Lower leg skin (tissue), 4 donors: ENCODE measurements at places on chromosomes 13 and 19. TPM values are rescaled to one million over a fixed set of nuclear protein-coding genes. Genes with fewer than 3 reads are reported as not detected.
A peak's percentile ranks its signal among the peaks of the same experiment; 100 is the strongest.

CYP2S1 gene
- total RNA-seq, result 1.2 TPM

DNA sequence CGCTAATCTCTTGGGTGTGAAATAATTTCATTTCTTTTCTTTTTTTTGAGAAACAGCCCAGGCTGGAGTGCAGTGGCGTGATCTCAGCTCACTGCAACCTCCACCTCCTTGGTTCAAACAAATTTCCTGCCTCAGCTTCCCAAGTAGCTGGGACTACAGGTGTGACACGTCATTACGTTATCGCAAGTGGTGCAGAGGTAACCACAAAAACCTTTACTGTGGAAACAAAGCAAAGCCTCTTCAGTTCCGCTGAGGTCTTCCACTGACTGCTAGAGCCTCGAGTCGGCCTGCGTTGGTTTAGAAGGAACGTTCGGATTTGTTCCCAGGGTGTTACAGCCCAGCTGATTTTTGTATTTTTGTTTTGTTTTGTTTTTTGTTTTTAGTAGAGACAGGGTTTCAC lies 2.0 kb upstream of the ZNF784 start:
- DNase-seq, result no peak

DNA sequence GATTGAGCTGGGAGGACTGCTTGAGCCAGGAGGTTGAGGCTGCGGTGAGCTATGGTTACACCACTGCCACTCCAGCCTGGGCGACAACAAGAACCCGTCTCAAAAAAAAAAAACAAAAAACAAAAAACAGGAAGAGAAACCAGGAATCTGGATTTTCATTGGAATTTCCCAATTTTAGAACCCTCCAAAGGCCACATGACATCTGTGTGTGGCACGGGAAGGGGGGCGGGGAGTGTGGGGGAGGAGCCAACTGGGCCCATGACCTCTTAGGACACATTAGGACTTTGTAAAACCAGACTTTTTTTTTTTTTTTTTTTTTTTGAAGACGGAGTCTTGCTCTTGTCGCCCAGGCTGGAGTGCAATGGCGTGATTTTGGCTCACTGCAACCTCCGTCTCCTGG lies 21.2 kb upstream of the MYDGF start:
- DNase-seq, result no peak

DNA sequence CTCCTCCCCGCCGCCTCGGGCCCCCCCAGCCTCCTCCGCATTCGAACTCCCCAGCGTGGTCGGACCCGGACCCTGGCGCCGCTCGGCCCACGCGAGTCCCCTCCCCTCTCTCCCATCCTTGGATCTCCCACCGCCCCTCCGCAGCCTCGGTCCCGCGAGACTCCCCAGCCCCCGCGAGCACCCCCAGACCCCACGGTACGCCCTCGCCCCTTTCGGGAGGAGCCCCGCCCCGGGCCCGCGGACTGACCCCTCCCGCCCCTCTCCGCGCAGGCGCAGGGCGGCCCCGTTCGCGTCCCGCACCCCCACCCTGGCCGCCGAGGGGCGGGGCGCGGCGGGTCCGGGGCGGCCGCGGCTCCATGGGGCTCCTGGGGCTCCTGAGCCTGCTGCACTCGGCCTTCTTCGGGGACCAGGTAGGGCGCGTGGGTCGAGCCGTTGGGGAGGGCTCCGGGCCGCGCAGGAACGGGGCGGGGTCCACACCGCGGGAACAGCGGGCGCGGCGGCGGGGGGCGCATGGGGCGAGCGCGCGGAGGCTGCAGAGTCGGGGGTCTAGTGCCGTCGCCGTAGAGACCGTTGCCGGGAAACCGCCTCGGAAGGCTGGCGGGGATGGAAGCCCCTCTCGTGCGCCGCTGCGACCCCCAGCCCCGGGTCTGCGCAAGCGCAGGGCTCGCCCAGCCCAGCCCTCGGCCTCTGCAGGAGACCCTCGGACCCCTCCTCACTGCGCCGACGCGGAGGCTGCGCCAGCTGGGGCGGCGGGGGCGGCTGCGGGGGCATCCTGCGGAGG lies 3.8 kb upstream of the APC2 start:
- no peak for DNase-seq

GRCh38 chr13:26548205-26548765 lies 9.2 kb upstream of the WASF3 start:
- no peak for DNase-seq

DPF1 gene
- not detected for total RNA-seq

DNA sequence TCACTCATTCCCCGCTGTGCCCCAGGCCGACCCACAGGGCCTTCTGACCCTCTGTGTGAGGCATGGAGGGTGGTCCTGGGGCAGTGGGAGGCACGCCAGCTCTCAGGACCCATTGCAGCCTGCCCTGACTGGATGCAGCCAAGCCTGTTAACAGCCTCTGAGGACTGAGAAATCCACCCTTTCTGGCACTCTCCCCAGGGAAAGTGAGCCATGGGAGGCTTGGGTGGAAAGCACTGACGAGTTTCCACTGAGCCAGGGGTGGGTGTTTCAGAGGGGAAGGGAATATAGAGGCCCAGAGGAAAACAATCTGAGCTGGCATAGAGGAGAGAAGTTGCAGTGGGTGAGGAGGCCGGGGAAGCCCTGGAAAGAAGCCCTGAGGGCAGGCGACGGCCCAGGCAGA lies 30.6 kb upstream of the SLC7A10 start:
- no peak for DNase-seq

DNA sequence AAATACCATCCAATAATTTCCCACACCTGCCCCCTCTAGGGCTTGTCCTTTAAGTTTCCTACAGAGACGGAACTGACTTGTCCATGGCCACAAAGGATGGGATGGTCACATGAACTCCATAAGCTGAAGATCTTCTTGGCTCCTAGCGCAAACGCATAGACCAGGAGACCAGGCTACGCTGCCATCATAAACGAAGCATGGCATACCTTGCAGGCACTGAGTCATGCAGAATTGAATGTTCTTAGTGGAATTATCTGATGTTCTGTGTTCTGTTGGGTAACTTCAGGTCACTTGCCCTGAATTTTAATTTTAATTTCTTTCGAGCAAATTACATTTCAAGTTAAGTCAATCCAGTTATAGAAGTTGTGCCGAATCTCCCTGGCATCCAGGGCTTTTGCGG lies 96.4 kb upstream of the STARD13 start:
- no peak for DNase-seq

- DNase-seq, result no peak
Observed at GRCh38 chr13:112376050-112376681, at the start of gene SPACA7. SPACA7 (plus strand) TSS chr13:112376355; CDS start chr13:112376386, 31 bp downstream.

- no peak for DNase-seq
Observed at GRCh38 chr19:4518345-4519171, at the start of gene PLIN4. PLIN4 (minus strand) TSS chr19:4518486; CDS start chr19:4518272, 214 bp downstream.

ZNF296 gene
- 2.4 TPM for total RNA-seq

DNA sequence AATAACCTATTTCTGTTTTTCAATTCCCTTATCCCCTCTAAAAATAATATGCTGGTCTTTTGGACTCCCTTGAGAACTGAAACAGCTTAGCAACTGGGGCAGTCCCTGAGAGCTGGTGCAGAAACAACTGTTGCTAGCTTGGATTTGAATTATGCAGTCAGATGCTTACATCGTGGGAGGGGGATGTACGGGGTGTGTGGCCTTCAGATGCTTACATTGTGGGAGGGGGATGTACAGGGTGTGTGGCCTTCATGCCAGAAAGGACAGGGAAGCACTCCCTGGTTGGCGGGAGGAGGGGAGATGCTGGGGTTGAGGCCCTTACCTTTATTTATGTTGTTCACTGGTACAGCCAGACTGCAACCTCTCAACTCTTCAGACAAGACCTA lies 25.6 kb downstream of the LRCH1 start:
- no peak for DNase-seq

DNA sequence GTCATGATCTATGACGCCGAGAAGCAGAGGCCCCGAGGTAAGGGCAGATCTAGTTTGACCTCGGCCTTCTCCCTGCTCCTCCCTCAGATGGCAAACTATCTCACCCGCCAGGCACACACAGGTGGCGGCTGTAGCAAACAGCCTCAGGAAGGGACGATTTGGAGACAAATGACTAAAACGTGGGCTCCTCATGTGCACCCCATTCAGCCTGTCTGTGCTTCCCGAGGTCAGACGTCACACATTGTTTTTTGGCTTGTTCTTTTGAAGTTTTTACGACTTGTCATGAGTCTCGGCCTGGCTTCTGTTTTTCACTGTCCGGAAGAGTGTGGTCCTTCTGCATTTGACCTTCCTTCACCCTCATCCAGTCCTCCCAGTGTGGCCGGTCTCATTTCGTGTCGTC lies 15.0 kb downstream of the DAZAP1 start:
- DNase-seq, result no peak

DNA sequence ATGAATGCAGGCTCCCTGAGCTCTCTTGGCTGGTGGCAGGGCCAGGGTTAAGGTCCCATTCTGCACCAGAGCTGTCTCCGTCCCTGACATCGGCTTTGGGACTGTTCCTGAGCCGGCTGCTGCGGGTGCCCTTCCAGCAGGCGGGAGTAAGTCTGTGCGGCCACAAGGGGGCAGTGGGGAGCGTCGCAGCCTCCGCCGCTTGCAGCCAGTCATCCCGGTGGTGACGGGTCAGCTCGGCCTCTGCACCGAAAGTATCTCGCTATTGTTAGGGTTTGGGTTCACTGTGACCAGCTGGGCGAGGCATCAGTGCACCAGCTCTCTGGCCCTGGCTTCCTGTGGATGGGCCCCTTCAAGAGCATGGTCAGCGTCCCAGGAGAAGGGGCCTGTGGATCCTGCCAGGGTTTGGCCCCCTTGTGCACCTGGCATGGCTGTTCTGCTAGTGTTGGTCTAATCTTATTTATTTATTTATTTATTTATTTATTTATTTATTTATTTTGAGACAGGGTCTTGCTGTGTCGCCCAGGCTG lies 15.1 kb downstream of the NDUFB7 start:
- DNase-seq, result peak; percentile 93

GRCh38 chr13:87884884-87885283 lies 213.7 kb downstream of the SLITRK5 start:
- DNase-seq, result no peak

- DNase-seq, result no peak
Observed at GRCh38 chr13:45229172-45229571, 28.3 kb upstream of the KCTD4 start.

GRCh38 chr13:33205224-33205623 lies 80.3 kb downstream of the STARD13 start:
- DNase-seq, result no peak

GRCh38 chr13:113585896-113586295 lies 1.3 kb downstream of the TFDP1 start:
- no peak for DNase-seq

GRCh38 chr19:31118287-31118955 lies 230.8 kb downstream of the TSHZ3 start:
- DNase-seq, result peak; percentile 81

CPAMD8 gene
- total RNA-seq, result 14.0 TPM

GRCh38 chr19:46715620-46715974 lies 1.3 kb downstream of the PRKD2 start:
- no peak for DNase-seq

DNA sequence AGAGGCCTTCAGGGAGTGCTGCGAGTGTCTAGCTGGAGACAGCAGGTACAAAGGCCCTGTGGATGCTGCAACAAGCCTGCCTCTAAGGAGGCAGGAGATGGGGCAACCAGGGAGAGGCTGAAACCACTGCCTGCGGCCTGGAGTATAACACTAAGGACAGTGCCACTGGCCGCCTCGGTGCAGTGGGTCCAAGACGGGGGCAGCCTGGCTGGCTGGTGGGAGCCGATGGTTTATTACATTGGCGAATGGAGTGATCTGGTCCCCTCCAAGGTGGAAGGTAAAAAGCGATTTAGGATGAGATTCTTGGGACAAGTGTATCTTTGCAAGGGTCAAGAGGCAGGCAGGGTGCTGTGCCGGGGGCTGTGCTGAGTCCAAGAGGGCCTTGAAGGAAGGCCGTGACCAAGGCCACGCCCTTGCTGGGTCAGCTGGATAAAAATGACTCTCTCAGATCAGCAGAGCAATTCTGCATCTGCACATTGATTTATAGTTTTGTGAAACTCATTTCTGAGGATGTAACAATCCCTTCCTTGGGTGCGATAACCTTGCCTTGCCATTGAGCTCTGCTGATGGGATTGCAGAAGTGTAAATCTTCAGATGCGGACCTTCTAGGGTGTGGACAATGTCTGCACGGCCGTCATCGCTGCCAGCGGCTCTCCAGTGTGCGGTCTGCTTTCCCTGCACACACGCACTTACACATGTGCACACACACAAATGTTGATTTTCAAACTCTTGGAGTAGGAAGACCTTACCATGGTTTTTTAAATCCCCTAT lies 6.0 kb downstream of the TMEM255B start:
- peak; percentile 63 for DNase-seq

DNA sequence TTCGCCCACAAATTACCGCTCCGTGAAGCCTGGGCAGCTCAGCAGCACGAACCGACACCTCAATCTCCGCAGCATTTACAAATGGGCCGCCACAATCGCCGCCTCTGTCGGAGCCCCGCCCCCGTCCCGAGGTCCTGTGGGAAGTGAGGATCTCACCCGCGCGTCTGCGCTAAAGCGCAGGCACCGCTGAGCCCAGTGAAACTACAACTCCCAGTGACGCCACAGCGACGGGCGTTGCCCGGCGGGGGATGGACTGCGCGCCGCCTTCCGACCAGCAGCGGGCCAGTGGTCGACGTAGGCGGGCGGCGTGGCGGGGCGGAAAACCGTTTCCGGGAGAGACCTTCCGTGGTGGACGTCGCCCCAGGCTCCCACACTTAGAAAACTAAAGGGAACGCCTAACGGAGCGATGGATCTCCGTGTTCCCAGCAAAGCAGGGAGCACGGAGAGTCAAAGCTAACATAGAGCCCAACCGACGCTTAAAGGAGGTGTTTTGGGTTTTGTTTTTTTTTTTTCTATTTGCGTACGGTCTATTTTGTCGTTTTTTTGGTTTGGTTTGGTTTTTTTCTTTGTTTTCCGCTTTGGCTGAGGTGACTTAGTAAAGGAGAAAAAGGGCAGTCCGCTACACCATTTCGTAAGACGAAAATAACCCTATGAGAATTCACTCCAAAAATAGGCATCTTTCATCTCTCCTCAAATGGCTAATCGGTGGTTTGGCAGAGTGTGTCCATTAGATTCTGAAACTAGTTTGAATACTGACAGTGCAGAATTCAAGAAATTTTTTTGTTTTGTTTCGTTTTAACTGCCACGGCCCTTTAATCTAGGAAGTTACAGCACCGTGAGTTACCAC lies 159.0 kb downstream of the RNF17 start:
- DNase-seq, result peak; percentile 95

DNA sequence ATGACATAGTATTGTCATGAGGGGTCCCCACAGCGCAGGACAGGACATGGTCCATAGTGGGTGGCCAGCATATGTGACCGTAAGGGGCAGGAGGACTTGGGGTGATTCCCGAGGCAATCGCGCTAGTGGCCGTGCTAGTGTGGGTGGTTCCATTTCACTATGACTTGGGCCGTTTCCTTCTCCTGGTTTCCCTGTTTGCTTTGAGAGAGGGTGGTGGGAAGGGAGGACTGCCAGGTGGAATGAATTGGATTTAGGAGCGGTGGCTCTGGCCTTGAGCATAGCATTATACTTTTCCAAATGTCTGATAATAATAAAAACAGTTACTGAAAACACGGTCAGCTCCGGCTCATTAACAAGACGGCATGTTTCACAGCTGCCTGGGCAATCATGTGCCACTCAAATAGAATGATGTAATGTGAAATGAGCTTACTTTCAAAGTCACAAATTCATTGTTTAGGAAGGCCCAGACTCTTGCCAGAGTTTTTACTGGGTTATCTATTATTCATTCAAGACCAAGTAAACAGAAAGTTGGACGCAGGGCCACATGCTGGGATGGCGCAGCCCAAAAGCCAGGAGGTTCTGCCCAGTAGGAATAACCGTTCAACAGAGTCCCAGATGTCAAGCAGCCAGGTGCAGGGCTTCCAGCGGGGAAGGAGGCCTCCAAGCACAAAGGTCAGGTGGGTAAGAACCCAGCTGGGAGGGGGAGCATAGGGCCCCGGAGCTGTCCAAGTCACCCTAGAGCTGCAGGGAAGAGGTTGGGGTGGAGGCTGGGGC lies 19.6 kb upstream of the SLC15A1 start:
- no peak for DNase-seq

COL4A1 gene
- total RNA-seq, result 61.0 TPM
